ENCODE measurements at places on chromosomes 2 and 18.

GRCh38 chr2:54677476-54678265 lies 45.8 kb upstream of the EML6 start:
- DNase-seq, result no peak

DNA sequence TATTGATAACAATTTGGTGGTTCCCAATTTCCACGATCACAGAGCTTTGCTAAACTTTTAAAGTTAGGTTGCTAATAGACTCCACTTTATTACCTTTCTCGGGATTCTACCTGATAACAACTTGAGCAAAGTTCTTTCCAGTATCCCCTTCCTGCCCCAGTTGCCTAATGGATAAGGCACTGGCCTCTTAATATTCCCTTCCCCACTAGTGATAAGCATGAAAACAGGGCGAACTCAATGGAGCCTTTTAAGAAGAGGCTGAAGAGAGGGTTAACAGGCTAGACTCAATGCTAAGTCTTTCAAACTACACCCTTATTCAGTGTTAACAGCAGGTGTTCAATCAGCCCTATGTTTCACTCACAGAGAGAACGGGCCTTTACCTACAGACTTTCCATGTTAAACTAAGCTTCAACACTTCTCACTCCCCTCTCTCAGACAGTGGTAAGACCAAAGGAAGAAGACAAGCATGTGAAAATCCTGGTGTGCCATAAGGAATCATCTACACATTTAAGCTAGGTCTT lies 75.8 kb downstream of the ANKRD44 start:
- DNase-seq, result no peak

DNA sequence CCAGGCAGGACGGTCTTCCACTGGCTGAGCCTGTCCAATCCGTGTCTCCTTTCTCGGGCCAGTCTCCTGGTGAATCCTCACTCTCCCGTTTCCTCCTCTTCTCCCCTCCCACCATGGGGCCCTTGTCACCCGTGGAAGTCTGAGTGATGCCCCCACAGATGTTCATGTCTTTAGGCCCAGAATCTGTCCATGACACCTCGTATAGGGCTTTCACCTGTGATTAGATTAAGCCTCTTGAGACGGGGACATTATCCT lies 193.5 kb downstream of the ZFP36L2 start:
- no peak for DNase-seq

- DNase-seq, result no peak
These were observed 107.6 kb downstream of the MEMO1 start for GRCh38 chr2:31903109-31903780.

DNA sequence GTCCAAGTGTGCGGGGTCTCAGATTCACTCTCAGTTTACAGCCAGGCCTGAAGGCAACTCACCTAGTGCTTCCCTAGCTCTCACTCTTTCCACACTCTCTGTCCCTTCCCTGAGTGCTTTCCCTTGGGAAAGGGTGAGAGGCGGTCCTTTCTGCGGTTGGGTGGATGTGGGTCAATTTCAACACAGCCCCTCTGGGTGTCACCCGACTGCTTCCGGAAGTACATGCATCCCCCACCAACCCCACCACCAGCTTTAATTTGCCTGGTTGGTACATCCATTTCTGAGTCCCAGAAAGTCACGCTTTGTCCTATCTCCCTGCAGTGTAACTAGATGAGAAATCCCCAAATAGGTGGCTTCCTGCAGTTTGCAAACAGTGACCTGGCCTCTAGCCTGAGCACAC lies 307.3 kb upstream of the MEIS1 start:
- DNase-seq, result no peak

- no peak for DNase-seq
These were observed 46.6 kb downstream of the MAP2 start for GRCh38 chr2:209470466-209470865.

Data from activated CD4-positive, alpha-beta T cell treated with anti-CD3 and anti-CD28 coated beads for 48 hours (primary cell).